Amniotic epithelial cell (primary cell): ENCODE measurements at places on chromosomes 3 and 15.

DNA sequence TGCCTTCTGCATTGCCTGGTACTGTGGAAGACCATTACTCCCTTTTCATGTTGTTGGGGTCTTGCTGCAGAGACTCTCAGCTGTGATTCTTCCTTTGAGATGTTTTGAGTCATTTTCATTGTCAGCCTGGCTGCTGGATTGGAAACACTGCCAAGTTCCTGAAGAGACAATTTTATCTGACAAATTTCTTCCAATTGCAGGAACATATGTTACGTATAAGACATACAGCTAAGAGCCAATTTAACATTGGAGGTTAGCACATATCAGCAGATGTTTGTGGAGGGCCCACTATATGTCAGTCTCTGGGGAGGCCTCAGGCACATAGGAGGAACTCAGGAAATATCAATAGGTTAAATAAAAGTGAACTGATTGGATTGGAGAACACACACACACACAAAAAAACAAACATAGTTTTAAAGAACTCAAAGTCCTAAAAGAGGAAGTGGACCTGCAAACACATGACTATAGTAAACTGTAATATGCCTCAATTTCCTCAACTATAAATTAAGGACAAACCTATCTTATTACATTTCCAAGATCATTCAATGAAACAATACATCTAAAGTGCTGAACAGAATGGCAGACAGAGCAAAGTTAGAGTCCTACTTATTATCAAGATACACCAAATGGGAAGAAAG is 172.3 kb downstream of the MYRIP start:
- DNase-seq: no peak

GRCh38 chr3:55488398-55489055 is 1.4 kb upstream of the WNT5A start:
- peak; percentile 90 for DNase-seq

- no peak for DNase-seq
Observed at GRCh38 chr3:119443179-119443578, 20.2 kb downstream of the TMEM39A start.

- DNase-seq: no peak
Observed at GRCh38 chr3:196097373-196098154, 15.7 kb upstream of the TFRC start.

DNA sequence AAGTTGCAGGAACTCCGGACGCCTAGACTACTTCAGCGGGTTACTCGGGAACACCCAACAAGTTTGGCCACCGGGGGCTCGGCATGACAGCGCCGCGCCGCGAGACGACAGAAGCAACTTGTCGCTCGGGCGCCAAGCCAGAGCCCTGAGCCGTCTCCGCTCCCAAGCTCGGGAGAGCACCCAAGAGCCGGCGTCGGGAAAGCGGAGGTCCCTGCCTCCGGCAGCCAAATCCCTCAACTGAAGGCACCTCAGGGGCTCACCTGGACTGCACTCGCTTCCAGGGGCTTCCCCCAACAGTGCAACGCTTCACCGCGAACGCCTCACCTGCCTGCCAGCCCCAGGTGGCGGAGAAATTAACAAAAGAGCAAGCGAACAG is 640 bp downstream of the MB21D2 start:
- no peak for DNase-seq

GRCh38 chr3:124384527-124384926 is 345.7 kb upstream of the UMPS start:
- no peak for DNase-seq

DNA sequence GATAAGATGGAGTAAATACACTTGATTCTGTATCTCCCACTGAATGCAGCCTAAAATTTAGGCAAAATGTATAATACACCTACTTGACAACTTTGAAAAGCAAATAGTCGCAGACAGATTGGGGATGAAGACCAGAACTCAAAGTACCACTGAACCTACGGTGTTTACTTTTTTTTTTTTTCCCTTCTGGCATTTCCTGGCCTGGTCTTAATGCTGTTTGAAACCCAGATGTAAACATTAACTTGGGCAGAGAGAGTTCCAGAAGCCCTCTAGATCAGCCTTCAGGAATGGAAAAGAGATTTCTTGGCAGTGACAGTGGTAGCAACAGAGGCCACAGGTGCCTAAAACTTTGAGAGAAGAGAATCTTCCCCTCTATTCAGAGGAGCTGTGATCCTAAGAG is 27.8 kb downstream of the ALPK3 start:
- DNase-seq: no peak

DNA sequence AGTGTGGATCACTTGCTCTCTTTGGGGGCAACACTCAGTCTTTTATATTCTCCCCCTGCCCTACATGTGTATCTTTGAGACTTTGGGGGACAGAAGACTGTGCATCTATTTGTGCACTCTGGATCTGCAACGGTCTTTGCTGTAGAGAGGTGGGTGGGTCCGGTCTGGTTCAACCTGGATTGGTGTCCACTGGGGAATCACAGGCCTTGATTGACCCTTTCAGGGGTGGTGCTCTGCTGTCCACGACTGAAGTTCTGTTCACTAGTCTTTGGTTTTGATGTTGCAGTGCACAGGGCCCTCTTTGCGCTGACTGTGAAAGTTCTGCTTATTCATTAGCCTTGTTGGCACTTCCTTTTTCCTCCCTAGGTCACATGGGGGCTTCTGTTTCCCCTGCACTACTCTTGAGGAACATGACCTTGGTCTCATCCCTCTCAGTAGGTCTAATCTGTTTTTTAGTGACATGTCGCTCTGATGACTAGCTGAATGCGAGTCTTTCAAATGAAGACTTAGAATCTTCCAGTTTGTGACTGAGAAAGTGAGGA is 284.2 kb downstream of the SV2B start:
- no peak for DNase-seq

- DNase-seq: no peak
Observed at GRCh38 chr3:24605511-24606028, 110.9 kb upstream of the THRB start.

DNA sequence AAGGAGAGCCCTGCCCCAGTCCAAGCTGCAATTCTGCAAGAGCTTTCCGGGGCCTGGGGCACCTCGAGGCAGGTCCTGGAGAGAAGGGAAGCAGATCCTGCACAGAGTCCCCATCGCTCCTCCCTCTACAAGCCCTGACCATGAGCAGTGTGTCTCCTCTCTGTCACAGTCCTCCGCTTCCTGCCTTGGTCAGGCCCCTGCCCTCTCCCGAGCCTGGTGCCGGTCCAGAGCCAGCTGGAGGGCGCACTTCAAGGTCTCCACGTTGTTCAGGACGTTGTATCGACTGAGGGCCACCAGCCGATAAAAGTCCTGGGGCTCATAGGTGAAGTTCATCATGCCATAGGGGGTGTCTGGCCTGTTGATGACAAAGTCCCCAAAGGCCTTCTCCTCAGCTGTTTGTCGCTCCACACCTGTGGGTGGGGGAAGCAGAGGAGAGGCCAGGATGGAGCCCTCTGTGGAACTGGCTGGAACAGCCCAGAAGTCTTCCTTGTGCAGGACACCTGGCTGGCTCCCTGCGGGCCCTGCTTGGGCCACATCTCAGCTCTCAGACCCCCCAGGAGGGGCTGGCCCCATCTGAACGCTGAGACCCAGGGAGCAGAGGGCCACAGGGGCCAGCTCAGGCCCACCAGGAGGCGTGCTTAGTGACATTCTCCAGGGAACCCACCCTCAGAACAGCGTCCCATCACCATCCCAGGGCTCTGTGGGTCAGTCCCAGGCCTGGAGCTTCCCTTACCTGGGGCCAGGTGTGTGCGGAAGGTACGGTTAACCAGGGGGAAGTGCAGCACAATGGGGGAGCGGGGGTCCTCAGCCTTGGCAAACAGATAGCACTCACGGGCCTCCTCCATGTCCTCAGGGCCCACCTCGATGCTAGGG is 14.4 kb downstream of the PLA2G4F start:
- no peak for DNase-seq

DNA sequence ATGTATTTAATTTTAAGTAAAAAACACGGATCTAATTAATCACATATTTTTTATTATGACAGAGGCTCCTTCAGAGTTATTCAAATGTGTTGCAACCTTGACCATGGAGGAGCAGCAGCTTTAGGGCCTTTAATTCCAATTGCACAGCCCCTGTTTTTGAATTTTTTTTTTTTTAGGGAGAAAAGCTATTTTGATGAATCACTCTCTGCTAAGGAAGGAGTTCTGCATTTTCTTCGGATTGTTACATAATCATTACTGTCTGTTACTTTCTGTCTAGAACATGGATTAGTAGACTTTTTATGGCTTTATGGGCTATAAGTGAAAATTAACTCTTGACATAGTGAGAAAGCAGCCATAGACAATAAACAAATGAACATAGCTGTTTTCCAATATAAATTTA is 90.8 kb downstream of the MCTP2 start:
- DNase-seq: peak; percentile 79

DNA sequence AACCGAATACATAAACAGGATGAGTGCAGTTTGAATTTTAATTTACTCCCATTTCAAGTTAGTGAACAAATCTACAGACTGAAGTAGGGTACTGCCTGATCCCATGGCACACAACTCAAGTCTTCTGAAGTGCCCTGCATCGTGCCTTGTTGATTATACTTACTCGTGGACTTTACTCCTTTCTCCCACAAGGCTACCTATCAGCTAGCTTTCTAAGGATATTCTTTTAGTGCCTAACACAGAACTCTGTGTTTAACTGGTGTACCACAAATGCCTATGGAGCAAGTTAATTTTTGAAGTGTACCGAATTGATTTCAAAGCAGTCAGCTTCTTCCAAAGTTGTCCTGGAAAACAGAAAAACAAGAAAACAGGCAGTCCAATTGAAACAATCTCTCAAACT is 119.8 kb downstream of the TNIK start:
- no peak for DNase-seq

GRCh38 chr3:156735471-156735870 is 61.1 kb downstream of the TIPARP start:
- no peak for DNase-seq

DNA sequence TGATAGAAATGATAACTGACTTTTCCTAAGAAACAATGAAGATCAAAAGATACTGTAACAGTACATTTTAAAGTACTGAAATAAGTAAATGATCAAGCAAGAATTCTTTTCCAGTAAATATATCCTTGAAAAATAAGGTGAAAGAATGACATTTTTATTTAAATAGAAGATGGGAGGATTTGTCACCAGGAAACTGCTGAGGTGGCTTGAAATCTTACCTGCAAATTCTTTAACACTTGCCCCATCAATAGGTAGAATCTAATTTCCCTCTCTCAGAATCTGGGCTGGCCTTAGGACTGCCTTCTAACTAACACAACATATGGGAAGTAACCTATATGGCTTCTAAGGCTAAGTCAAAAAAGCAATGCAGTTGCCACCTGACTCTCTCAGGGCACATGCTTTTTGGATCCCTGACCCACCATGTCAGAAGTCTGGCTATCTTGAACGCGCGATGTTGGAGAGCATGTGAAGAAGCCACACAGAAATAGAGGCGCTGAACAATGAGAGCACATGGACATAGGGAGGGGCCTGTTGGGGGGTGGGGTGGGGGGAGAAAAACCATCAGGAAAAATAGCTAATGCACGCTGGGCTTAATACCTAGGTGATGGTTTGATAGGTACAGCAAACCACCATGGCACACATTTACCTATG is 11.5 kb downstream of the ACSBG1 start:
- no peak for DNase-seq

DNA sequence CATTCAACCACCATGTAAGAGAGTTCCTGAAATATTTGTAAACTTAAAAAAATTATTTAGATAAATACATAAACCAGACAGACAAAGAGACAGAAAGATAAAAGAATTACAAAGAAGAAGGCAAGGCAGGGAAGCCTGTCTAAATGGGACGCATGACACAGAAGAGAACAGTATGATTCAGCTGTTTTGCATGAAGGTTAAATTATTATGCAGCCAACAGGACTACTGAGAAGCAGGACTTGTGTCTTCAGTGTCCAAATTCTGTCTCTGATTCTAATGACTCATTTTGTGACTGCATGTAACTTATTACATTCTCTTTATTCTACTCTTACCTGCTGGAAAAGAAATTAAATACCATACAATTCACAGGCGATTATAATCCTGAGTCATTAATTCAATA is 340.4 kb upstream of the KCNMB2 start:
- peak; percentile 59 for DNase-seq

DNA sequence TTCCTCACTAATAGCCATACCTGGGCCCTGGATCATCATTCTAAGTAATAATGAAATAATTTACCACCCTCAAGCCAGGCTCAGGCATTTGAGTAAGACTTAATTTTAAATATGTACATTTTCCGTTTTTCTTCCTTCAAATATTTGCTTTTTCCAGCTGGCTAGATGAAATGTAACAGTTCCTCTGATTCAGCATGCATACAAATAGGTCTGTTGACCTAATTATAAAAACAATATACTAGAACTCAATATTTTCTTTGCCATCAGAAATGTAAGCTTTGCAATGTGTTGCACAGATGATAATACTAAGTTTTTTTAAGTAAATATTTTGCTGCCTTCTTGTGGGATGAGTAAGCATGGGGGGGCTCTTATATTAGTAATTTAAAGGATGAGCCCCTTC is 91.6 kb downstream of the FEZF2 start:
- no peak for DNase-seq

DNA sequence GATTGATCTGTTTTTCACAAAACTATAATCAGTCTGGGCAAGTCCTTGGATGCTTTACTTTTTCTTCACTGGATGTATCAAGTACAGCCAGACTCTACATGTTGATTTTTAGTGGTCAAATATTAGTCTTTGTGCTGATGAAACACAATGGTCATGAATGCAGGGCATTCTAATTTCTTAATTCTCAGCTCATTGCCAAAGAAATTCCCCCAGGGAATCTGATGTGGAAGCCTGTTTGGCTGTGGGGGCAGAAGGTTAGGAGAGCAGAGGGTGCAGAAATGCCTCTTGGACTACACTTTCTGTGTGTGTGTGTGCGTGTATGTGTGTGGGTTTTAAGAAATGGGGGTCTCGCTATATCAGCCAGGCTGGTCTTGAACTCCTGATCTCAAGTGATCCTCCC is 48.7 kb upstream of the HACD2 start:
- DNase-seq: no peak

DNA sequence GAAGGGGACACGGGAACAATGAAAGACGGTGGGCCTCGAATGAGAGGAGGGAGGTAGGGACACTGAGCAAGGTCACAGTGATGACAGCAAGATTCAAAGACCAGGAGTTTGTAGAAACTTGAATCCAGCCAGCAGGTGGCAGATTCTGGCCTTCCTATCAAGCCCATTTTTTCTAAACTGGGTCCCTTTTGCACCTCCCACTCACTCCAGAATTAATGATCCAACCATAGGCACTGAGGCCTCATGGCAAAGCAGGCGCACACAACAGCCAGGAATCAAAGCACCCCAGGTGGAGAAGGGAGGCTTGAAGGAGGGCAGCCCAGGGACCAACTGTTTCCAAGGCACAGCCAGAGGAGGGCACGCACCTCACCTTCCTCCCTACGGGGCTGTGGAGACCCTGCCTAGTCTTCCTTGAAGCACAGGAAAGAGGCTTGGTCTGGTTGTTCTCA is 90.2 kb downstream of the ANP32A start:
- peak; percentile 36 for DNase-seq

DNA sequence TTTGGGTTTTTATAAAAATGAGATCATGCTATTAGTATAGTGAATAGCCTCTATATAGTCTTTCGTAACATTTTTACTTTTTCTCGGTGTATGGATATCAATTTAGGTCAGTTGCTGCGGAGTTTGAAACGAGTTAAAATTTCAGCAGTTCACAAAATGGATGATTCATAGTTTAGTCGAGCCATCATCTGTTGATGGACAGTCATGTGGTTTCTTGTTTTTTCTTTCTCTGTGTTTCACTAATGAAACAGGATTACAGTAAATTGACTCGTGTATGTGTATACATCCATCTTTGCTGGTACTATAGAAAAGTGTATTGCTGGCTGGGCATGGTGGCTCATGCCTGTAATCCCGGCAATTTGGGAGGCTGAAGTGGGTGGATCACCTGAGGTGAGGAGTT is 106.8 kb downstream of the IGF1R start:
- peak; percentile 63 for DNase-seq

- no peak for DNase-seq
Observed at GRCh38 chr15:99435113-99435695, 130.6 kb upstream of the MEF2A start.
